Hypothalamus (tissue), 51 donors: ENCODE measurements at places on chromosomes 4 and X.

DNA sequence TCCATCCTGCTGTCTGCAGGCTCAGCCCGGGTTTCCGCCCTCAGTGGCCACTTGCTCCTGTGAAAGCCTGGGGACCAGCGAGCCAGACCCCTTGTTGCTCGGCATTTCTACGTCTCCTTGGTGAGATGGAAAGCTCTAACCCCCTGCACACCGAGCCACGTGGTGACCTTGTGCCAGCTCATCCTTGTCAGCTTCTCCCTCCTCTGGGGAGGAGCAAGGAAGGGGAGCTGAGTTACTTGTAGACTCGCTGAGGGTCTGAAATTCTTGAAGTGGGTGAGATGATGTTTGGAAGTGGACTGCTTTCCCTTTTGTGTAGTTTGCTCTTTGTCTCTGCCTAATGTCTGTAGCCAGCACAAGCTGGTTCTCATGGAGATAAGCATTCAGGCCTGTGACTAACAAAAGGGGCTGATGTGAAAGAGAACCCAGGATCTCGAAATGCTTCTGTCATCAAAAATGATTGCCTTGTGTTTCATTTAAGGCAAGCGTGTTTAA is 29.3 kb downstream of the RGS12 start:
- no peak for DNase-seq

- DNase-seq, result no peak
These were observed 77.1 kb downstream of the RBM47 start for GRCh38 chr4:40552536-40552935.

GRCh38 chrX:74293343-74293946 is 10.5 kb upstream of the ZCCHC13 start:
- DNase-seq, result peak; percentile 18

DNA sequence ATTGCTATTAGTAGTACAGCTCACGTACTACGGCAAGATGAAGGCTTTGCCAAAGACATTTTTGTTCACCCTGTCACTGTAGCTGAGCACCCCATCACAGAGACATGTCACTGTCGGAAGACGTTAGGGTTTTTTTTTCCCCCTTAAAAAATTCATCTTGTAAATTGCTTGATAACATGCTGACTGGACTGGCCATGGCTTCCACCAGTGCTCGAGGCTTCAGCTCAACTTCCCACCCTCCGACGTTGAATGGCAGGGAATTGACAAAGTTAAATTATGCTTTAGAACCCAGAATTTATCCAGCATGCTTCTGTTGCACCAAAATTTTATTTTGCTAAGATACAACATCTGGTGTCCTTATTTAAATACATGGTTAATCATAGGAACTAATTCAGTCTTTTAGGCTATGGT is 707 bp upstream of the OTUD4 start:
- DNase-seq, result no peak

DNA sequence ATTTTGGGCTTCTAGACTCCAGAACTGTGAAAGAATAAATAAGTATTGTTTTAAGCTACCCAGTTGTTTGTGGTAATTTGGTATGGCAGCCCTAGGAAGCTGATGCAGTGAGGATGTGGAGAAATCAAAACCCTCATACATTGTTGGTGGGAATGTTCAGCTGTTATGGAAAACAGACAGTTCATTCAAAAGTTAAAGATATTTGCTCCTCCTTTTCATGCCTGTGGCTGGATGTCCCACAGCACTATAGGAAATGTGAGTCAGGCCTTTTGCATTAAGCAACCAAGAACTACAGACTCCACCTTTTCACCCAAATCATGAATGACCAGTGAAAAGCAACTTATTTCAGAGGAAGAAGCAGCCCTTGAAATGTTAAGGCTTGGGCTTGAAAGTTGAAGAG is 6.7 kb downstream of the BBS12 start:
- DNase-seq, result no peak

DNA sequence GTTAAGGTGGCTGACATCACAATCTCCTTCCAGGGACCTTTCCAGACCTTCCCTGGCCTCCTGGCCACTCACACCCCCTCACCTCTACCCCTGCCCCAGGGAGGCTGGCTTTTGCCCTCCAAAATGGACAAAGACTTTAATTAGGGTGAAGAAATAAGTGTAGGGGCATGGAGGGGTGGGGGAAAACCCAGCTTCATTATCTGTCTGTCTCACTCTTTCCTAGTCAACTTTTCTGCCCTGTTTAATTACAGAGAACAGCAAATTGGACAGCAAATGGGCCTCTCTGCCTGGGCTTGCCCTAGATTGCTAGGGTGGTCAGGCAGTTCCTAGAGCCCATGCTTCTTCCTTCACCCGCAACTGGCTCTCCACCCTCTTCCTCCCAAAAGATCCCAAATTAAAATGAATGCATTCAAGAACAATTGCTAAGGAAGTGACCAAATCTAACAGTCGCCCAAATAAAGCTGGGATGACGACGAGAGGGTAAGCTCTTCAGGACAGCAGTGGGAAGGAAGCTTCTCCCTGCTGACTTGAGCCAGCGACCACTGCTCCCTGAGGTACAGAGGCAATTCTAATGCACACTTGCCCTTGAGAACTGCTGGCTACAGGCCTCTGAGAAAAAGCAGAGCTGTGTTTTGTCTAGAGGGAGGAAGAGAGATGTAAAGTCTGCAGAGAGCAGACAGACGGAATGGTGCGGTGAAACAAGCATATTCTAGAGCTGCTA is 12.4 kb downstream of the RAI2 start:
- no peak for DNase-seq

DNA sequence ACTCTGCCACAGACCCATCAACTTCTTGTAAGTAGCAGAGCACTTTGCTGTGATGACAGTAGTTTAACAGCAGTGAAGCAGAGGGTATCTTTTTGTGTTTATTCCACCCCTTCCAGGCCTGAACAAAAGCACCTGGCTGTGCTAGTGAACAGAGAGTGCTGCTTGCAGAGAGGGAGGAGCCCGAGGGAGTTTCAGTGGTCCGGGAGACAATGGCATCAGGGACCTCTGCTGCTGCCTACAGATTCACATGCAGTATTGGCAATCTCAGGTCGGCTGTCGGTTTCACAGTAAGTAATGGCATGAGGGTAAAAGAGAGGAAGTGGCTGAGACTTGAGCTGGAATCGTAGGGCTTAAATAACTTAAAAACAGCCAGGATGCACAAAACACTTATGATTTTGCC is 755.8 kb downstream of the RPA4 start:
- DNase-seq, result no peak

GRCh38 chr4:110643096-110643495 is 20.2 kb upstream of the PITX2 start:
- no peak for DNase-seq

DNA sequence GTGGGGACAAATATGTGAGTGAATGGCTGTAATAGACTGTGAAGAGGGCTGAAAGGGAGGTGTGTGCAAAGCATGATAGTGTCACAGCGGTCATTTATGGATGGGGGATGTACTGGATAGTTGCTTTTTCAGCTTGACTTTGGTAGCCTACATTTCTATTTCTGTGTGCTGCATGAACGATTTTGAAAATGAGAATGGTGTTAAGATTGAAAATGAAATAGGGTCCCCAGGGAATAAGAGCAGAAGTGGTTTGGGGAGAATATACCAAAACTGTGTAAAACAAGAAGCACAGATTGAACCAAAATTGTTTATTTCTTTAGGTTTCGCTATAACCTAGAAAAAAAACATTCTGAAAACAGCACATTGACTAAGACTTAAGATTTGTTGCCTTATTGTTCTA is 58.8 kb upstream of the CLNK start:
- DNase-seq, result no peak

GRCh38 chrX:51893931-51894696 is 691 bp downstream of the MAGED1 start:
- no peak for DNase-seq

DNA sequence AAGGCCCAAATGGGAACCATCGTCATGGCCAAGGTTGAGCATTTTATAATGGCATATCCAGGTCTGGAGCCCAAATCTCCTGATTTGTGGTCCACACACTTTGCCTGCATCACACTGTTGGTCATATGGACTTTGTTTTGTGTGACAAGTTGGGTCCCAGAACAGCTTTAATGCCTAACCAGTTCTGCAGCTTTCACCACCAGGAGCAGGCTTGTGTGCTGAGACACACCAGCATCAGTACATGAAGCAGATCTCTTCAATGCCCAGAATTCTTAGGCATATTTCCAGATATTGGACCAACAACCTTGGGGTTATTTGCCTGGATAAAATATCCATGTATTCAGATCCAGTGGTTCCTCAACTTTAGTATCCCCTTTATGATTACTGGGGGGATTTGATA is 371.3 kb downstream of the FBXW7 start:
- DNase-seq, result no peak

- no peak for DNase-seq
These were observed 4.8 kb upstream of the HGFAC start for GRCh38 chr4:3436798-3437581.

GRCh38 chrX:139736151-139736550 is 28.2 kb upstream of the MCF2 start:
- no peak for DNase-seq

DNA sequence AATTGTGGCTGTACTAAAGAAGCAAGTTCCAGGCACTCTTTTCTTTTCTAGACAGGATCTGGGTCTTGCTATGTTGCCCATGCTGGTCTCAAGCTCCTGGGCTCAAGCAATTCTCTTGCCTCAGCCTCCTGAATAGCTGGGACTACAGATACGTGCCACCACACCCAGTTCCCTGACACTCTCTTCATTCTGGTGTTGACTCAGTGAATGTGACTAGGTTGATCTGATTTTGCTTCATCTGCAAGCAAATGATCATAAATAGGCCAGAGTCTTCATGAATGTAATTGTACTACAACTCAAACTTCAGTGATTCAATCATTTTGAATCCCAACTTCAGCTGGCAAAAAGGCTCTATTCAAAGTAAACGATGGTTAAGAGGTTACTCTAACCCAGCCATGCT is 78.5 kb downstream of the APBB2 start:
- DNase-seq, result no peak

DNA sequence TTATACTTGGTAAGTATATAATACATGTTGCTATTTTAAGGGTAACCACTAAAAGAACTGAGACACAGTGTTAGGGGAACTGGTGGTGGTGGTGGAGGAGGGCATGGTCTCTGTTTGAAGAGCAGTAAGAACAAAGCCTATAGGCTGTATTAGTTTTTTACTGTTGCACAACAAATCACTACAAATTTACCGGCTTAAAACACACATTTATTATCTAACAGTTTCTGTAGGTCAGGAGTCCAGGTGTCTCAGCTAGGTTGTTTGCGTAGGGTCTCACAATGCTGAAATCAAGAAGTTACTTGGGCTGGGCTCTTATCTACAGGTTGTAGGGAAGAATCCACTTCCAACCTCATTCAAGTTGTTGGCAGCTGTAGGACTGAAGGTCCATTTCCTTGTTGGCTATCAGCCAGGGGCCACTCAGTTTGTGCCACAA is 52.6 kb downstream of the CASK start:
- no peak for DNase-seq

DNA sequence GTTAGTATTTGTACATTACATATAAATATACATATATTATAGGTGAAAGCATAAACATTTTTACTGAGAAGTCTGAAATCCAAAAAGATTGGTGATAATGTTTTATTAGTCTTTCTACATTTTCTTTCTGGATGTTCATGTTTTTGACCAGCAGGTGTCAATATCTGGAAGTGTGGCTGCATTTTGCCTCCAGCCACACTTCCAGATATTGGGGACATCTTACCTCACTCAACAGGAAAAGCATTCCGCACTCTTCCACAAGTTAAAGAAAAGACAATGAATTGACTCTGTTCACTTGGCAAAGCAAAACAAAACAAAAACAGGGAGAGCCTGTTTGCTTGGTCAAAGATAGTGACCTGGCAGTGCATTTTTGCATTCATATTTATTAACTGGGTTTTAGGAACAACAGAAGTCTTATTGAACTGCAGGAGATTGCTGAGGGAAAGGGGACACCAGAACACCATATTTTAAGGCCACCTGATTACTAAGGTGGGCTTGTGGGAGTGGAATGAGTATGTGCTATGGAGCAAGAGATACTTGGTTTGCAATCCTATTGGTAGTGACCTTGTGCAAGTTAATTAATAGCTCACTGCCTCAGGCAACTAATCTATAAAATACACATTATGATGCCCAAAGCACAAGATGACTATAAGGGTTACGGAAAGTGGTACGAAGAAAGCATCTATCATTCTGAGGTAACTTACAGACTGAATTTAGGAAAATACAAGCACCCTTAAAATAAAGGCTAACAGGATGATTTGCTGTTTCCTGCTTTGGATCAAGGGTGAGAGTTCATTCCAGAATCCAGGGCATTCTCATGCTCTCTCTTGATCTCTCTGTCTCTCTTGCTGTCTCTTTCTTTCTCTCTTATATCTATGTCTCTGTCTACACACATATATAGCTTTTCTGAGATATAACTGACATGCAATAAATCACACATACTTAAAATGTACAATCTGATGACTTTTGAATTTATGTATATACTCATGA is 389.9 kb upstream of the EMCN start:
- DNase-seq, result no peak

DNA sequence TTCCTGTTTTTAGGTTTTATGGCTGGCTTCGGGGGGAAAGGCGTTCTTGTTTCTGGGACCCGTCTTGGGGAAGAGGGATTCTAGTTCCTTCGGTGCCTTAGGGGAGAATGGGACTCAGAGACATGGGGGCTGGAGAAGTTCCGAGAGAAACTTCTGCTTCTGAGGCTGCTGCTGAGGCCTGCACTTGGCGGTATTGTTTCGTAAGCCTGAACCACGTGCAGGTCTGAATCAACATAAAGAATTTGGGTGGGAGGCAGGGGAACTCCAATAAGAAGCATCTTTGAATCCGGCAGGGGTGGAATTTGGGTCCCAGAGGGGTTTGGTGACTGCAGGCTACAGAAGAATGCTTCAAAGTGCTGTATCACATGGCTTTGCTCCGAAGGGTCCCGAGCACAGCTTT is 15.1 kb downstream of the XG start:
- no peak for DNase-seq

- DNase-seq, result no peak
These were observed 90.3 kb downstream of the ANTXR2 start for GRCh38 chr4:79982601-79983322.

DNA sequence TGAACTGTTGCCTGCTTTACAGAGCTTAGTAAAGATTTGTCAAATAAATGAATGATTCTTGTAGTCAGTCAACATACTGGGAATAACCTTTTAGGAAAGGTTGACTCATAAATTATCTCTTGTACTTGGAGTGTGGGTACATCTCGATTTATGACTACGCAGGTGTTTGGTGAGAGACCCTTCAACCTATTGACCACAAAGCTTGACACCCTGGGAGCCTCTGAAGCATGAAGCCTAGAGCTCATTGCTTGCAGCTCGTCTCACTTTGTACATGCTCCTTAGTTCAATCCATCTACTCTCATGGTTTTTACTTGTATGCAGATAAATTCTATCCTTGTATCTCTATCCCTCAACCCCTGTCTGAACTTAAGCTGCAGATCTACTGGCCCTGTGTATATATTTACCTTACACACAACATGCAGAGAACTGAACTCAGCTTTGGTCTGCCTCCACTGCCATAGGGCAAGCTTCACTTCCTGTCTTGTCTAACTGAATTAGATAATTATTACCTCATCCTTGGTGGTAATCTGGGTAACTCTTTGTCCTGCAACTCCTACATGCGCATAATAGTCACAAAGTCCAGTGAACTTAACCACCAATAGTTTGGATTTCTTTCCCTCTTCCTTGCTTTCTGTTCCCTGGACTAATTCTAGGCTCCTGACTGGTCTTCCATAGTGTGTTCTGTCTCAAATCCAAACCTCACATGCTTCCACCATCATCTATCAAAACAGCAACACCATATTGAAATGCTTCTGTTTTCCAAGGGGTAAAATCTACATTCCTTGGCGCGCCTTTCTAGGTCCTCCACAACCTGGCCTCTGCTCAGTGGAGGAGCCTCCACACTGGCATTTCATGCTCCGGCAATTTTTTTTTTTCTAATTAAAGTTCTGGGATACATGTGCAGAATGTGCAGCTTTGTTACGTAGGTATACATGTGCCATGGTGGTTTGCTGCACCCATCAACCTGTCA is 32.2 kb upstream of the FAT1 start:
- DNase-seq, result no peak
